ENCODE measurements at places on chromosomes 1 and 21.

DNA sequence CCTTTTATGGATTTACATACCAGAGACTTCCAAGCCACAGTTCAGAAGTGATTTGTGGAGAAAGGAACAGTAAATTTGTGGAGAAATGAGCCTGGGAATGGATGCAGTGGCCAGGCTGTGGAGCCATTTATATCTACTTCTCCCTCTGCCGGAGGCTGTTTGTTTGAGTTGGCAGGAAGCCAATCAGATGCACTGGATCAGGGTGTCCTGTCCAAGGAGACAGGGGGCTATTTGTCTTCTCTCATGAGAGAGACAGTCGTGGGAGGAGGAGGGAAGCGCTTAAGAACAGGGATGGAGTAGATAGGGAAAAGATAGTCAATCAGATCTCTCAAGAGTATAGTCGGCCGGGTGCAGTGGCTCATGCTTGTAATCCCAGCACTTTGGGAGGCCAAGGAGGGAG, 2.8 kb upstream of the HAPLN2 start:
- no peak for DNase-seq

DNA sequence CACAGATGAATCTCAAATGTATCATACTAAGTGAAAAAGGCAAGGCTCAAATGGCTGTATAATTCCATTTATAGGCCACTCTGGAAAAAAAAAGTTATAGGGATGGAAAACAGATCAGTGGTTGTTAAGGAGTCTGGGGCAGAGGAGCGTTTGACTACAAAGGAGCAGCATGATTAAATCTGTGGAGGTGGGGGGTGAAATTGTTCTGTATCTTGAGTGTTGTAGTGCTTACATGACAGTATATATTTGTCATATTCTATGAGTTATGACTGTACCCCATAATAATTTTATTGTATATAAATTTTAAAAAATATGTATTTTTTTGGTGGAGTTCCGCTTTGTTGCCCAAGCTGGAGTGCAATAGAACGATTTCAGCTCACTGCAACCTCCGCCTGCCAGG, 10.3 kb downstream of the TAF12 start:
- DNase-seq: no peak

- no peak for DNase-seq
These were observed 418.8 kb downstream of the SIPA1L2 start for GRCh38 chr1:232211149-232211548.

- DNase-seq: no peak
These were observed 1.3 kb downstream of the NEK7 start for GRCh38 chr1:198157847-198158725.

DNA sequence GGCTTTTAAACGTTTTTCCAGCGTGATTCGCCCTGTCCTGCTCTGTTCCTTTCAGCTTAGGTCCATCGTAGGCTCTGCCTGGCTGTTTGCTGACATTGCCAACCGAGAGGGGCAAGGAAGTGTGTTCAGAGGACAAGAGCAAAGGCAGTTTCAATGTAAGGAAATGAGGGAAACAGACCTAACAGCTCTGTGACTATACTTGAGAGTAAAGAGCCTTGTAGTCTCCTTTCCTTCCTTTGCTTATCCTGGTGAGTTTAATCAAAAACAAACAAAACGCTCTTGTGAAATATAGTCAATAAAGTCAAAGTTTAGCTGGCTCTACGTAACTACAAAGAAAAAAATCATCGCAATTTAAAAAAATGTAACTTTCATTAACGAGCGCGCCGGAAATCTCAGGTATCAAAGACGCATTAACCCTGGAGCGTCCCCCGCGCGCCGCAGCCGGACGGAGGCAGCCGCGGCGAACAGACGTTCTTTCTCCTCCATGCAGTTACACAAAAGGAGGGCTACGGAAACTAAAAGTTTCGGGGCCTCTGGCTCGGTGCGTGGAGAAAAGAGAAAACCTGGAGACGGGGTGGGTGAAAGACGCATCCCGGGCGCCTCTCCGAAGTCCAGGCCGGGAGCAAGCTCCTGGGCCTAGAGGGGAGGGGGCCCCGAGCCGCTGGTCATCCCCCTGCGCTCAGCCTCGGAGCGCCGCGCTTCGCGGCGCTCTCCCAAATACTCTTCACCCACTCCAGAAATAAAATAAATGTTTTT, 617 bp upstream of the ADGRL2 start:
- no peak for DNase-seq

DNA sequence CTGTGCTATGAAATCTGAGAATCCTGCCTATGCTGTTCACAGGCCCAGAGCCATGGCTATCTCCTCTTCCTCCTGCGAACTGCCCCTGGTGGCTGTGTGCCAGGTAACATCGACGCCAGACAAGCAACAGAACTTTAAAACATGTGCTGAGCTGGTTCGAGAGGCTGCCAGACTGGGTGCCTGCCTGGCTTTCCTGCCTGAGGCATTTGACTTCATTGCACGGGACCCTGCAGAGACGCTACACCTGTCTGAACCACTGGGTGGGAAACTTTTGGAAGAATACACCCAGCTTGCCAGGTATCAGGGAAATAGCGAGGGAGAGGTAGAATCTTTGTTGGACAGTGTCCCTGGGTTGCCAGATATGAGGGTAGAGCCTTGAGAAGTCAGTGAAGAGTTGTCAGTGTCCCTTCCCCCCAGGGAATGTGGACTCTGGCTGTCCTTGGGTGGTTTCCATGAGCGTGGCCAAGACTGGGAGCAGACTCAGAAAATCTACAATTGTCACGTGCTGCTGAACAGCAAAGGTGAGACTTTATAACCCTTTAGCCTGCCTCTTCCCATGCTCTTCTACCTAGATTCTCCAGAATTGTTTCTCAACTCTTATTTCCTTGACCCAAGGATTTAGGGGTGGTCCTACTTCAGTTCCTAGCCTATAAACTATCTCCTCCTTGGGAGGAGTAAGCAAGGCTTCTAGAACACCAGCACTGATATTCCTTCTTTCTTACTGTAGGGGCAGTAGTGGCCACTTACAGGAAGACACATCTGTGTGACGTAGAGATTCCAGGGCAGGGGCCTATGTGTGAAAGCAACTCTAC, 1.4 kb downstream of the NIT1 start:
- no peak for DNase-seq

GRCh38 chr1:54805981-54806381, 4.9 kb upstream of the TTC22 start:
- no peak for DNase-seq

DNA sequence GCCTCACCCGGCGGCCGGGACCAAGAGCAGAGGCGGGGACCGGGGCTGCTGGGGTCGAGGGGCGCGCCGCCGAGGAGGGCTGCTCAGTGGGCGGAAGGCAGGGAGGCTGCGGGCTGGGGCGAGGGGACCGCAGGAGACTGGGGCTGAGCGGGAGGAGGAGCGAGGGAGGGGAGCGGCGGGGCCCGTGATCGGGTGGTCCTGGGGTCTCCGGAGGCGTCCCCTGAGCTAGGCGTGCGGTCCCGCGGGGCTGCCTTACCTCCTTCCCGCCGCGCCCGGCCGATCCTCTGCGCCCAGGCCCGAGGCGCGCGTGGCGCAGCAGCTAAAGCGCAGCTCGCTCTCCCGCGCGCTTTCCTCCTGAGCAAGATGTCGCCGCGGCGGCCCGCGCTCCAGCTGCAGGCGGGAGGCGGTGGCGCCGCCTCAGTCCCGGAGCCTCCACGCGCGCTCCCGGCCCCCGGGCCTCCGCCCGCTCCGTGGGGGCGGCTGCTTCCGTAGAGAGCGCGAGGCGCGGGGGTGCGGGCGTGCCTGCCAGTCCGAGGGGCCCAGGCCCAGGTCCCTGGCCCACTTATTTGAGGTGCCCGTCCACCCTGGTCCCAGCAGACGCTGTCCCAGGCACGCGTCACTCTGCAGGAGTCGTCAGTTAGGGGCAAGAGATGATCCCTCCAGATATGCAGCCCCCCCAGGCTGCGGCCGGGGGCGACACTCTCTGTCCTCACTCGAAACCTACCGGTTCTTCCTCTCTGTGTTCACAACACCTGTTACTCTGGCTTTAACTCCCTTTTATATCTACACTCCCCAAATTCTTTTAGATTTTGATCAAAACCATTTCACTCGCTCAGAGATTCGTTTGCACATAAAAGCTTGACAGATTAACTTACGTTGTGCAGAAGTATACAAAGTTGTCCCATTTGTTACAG, at the start of gene CCSAP:
TSS of gene CCSAP (minus strand) at position 392 of the 914 bp plus-strand sequence. CDS start 582 bp downstream, outside the sequence.
- DNase-seq: no peak

GRCh38 chr1:183444243-183444642, 26.1 kb upstream of the NMNAT2 start:
- DNase-seq: no peak

- no peak for DNase-seq
These were observed 13.4 kb upstream of the PIAS3 start for GRCh38 chr1:145871994-145872924.

Measured in thoracic aorta (tissue), 2 donors.